ENCODE measurements at places on chromosomes 16 and 17. TPM values are rescaled to one million over a fixed set of nuclear protein-coding genes. Genes with fewer than 3 reads are reported as not detected.

ERBB2 gene
- total RNA-seq = 26.3 TPM

CNGB1 gene
- total RNA-seq = 2.0 TPM

CMTM1 gene
- 3.0 TPM for total RNA-seq

TRIM72 gene
- under 0.01 TPM for total RNA-seq

PRSS27 gene
- total RNA-seq = 1.3 TPM

GLTPD2 gene
- total RNA-seq = not detected

MEAK7 gene
- 12.5 TPM for total RNA-seq

PMP22 gene
- total RNA-seq = 181 TPM

- H3K36me3 ChIP-seq = no peaks in the 10 kb centered on the region
- no peak for DNase-seq
- peaks cover 30% of the 10 kb centered on the region for H3K4me1 ChIP-seq
- no peak overlapping the region for H3K27ac ChIP-seq
- H3K4me3 ChIP-seq = no peak overlapping the region
- no peaks in the 10 kb centered on the region for H3K27me3 ChIP-seq
Measured at GRCh38 chr17:19975601-19976000, 2.0 kb downstream of the AKAP10 start.

DNA sequence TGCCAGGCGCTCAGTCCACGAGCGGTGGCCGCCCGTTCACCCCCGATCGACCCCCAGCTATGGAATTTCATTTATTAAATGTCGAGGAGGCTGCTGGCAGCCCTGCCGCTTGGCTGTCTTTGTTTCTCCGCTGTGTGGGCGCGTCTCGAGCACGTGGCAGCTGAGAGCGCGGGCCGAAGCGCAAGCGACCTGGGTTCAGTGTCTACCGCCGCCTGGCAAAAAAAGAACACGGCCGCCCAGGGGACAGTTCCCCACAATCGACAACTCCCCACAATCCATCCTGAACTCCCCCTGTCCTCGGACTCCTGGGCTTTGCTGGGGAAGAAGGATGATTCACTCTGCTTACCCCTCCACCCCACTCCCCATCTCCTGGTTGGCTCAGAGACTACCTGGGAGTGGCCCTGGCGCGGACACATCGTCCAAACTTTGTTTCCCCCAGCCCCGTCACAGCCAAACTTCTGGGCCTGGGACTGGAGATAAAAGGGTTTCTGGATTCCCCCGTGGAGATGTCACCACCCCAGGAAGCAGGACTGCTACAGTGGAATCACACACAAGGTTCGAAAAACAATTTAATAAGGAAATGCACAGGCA lies 1.7 kb upstream of the ANKRD13B start:
- H3K36me3 ChIP-seq = no peaks in the 10 kb centered on the region
- DNase-seq = peak; percentile 86
- peaks cover 69% of the 10 kb centered on the region for H3K4me1 ChIP-seq

DNA sequence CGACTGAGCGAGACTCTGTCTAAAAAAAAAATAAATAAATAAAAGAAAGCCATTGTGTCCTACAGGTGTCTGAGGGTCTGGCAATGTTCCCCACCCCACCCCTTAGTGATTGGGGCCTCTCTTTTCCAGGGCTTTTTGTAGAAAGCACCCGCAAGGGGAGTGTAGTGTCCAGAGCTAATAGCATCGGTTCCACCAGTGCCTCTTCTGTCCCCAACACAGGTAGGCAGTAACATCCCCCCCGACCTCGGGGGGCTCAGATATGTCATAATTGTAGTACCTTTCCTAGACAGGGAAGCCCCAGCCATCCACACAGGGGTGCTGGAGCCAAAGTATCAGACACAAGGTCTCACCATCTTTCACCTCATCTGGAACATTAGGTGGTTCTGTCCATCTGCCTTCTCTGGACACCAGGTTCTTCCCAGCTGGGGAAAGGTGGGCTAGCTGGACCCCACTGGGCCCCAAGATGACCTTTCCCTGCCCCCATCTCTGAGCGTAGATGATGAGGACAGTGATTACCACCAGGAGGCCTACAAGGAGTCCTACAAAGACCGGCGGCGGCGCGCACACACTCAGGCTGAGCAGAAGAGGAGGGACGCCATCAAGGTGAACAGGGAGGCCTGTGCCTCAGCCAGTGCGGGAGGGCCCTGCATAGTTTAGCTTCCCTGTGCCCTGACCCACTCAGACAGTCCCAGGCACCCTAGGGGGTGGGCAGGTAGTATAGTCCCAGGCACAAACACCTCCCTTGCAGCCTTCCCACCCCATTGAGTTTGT lies 1.6 kb downstream of the MLX start:
- H3K27me3 ChIP-seq = no peaks in the 10 kb centered on the region
- H3K4me3 ChIP-seq = no peak overlapping the region
- peaks cover 37% of the 10 kb centered on the region for H3K4me1 ChIP-seq
- H3K36me3 ChIP-seq = peaks cover 55% of the 10 kb centered on the region
- H3K27ac ChIP-seq = no peak overlapping the region
- DNase-seq = peak; percentile 59

DNA sequence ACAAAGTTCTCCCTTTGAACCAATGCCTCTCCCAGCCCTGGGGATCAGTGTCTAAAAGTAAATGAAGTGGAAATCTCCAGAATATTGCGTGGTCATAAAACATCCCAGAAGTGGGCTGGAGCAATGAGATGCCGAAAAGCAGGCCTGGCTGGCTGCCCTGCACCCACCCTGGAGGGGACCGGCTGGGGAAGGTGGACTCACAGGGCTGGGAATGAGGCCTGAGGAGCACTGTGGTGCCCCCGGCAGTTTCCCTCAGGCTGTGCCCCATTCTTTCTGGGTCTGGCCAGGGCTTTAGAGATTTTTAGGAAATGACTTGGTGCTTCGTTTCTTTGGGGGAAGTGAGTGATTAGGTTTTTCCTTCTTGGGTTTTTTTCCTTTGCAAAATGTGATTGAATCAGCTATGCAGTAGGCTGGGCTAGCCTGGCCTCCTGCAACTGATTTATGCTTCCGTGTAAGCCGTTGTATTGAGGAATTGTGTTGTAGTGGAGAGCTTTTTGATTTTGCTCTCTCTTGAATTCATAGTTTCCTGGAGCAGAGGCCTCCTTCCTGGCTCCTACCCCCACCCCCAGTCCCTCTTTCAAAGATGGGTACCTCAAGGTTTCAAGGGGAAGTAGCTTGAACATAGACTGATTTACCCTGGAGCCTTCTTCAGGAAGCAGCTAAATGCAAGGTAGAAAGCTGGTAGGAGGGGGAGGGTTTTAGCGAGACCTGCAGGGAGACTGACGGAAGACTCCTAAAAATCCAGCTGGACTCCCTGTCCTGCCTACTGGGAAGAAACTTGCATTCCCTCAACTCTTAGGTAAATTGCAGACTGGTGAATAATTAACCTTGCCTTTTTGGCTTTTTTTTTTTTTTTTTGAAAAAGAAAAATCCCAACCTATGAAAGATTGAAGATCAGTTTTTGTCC lies 170.2 kb downstream of the RAB11FIP4 start:
- no peaks in the 10 kb centered on the region for H3K36me3 ChIP-seq
- H3K4me1 ChIP-seq = peaks cover 56% of the 10 kb centered on the region
- H3K4me3 ChIP-seq = peak overlapping the region; percentile 67
- no peak for DNase-seq
- H3K27ac ChIP-seq = peak overlapping the region; percentile 90

DNA sequence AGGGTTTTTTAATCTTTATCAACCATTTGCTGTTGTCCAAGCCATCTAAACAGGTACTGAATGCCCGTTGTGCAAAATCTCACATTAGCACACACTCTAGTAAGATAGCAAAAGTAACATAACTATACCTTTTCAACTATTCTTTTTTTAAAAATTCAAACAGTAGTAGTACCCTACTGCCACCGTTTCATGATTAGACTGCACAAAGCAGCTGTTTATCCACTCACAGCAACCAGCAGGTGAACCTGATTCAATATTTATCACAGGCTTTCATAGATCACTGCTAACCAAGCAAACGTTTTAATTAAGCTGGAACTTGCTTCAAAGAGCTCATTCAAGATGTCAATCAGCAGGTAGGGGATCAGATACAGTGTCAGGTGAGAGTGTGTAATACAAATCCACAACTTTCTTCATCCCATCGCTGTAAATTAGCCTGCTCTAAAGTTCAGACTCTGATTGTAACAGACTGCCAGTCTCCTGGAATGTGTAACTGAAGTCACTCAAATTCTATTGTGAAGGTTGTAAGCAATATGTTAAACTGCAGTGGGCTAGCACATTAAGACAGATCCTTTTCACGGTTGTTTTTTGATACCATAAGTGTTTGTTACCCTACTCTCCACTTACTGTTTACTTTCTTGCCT lies 47.3 kb downstream of the BRIP1 start:
- no peak overlapping the region for H3K4me3 ChIP-seq
- H3K4me1 ChIP-seq = no peaks in the 10 kb centered on the region
- no peak for DNase-seq
- H3K27me3 ChIP-seq = no peaks in the 10 kb centered on the region
- H3K36me3 ChIP-seq = no peaks in the 10 kb centered on the region
- H3K27ac ChIP-seq = no peak overlapping the region

DNA sequence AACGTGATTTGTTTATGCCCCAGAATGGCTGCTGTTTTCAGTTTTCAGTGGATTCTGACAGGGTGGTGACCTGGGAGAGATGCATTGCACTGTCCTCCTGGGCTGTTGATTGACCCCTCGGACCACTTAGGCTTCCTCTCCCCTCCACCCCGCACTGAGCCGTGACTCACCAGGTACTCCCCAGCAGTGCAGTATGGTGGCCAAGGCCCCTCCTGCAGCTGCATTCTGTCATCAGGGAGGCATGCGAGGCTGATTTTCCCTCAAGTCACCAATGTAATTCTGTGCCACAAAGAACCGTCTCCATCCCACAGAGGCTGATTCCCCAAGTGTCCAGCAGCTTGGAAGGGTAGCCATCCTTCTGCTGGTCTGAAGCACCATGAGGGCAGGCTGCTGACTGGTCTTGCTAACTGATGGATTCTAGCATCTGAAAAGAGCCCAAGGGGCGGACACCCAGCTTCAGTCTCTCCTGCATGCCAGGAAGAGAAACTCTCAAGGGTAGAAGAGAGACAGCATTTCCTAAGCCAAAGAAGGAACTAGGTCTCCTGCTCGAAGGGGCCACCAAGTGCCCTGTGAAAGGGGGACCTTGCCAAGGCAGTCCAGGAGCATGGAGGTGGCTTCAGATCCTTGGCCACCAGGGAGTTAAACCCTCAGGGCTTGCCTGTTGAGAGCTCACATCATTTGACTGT lies 148.1 kb downstream of the SOCS1 start:
- no peaks in the 10 kb centered on the region for H3K36me3 ChIP-seq
- no peaks in the 10 kb centered on the region for H3K27me3 ChIP-seq
- peaks cover 22% of the 10 kb centered on the region for H3K4me1 ChIP-seq
- DNase-seq = no peak

GRCh38 chr16:66604376-66605176 lies at the start of gene CMTM3:
Gene CMTM3 (plus strand): TSS chr16:66604704. CDS start chr16:66604806, 102 bp downstream.
- DNase-seq = peak; percentile 80
- H3K36me3 ChIP-seq = peaks cover 5% of the 10 kb centered on the region
- H3K27me3 ChIP-seq = peaks cover 32% of the 10 kb centered on the region
- H3K4me3 ChIP-seq = peak within 1 kb of the TSS; percentile 86

DNA sequence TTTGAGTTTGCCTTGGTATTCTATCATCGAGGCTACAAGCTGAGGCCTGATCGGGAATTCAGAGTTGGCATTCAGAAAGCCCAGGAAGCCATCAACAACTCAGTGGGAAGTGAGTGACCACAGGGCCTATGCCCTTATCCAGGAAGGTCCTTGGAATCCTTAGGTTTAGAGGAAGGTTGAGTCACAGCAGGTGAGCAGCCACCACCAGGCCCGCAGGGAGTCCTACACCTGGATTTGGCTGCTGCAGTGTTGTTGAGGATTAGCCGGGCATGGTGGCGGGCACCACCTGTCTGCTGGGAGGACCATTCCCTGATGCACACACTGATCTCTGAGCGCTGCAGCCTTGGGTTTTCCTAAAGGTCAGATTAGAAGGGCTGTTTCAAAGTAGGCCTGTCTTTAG lies 5.2 kb downstream of the ODAD4 start:
- H3K27me3 ChIP-seq = no peaks in the 10 kb centered on the region
- H3K27ac ChIP-seq = no peak overlapping the region
- no peak for DNase-seq

GRCh38 chr16:53152329-53152728 lies 97.5 kb downstream of the CHD9 start:
- H3K27me3 ChIP-seq = no peaks in the 10 kb centered on the region
- H3K36me3 ChIP-seq = no peaks in the 10 kb centered on the region
- H3K27ac ChIP-seq = no peak overlapping the region
- H3K4me1 ChIP-seq = peaks cover 20% of the 10 kb centered on the region
- H3K4me3 ChIP-seq = no peak overlapping the region

DNA sequence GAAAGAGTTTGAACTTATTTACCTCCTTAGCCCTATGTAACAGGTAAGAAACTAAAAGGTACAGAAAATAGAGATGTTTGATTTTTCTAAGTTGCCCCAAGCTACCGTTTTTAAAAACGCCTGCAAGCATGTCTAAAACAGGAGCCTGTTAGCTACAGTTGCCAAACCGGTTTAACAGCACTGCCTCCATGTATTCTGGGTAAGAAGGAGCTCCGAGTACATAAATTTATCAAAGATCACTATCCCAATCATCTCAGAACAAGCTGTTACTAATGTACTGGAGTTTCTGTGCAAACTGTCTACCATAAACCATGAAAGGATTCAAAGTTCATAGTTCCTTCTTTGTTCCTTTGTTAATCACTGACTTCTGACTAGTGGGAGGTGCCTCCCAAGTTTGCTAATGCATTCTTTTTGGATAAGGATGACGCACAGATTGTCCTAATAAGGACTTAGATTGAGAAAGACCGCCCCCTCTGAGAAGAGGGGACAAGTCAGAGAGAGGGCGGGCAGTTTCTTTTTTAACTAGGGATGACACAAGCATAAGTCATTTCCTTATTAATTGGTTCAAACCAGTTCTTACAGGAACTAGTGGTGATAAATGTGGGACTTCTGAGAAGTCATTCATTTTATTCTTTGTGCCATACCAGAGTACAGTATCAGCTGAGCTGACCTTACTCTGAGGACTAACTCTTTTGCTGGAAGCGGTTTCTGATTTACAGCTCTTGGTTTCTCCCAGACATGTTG lies 55.3 kb downstream of the TUBD1 start:
- H3K36me3 ChIP-seq = no peaks in the 10 kb centered on the region
- DNase-seq = peak; percentile 89
- H3K27ac ChIP-seq = peak overlapping the region; percentile 88

- H3K4me1 ChIP-seq = no peaks in the 10 kb centered on the region
- H3K36me3 ChIP-seq = no peaks in the 10 kb centered on the region
- no peaks in the 10 kb centered on the region for H3K27me3 ChIP-seq
- H3K4me3 ChIP-seq = no peak overlapping the region
Measured at GRCh38 chr16:57392694-57393093, 11.9 kb upstream of the CCL17 start.

DNA sequence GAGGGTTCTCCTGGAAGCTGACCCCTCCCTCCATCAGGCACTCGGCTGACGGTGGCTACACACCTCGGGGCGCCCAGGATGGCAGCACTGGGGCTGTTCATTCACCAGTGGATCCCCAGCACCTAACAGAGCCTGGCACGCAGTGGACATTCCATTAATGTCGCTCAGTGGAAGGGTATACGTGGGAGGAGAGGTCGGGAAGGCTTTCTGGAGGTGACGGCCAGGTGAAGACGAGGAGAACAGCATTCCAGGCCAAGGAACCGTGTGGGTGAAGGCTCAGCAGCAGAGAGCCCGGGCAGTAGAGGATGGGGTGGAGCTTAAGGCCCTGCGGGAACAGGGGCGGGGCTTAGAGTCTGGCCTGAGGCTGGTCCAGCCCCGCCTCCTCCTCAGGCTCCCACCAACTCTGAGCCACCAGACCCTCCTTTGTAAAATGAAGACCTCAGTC lies 2.5 kb upstream of the HS3ST6 start:
- DNase-seq = no peak
- H3K27me3 ChIP-seq = peaks cover 69% of the 10 kb centered on the region
- H3K4me1 ChIP-seq = peaks cover 12% of the 10 kb centered on the region
- no peaks in the 10 kb centered on the region for H3K36me3 ChIP-seq
- H3K4me3 ChIP-seq = no peak overlapping the region

- H3K4me1 ChIP-seq = no peaks in the 10 kb centered on the region
- H3K27ac ChIP-seq = peak overlapping the region; percentile 84
- DNase-seq = peak; percentile 75
Measured at GRCh38 chr16:88856122-88856827, 472 bp downstream of the GALNS start.

Measured in sigmoid colon (tissue), 7 donors.